ENCODE measurements at places on chromosomes 16 and 17. TPM values are rescaled to one million over a fixed set of nuclear protein-coding genes. Genes with fewer than 3 reads are reported as not detected.
A peak's percentile ranks its signal among the peaks of the same experiment; 100 is the strongest.

GRCh38 chr16:59295993-59296736 lies 562.0 kb upstream of the GOT2 start:
- DNase-seq = no peak

The GLIS2 gene
- not detected for polyA plus RNA-seq

GRCh38 chr17:50547035-50547735 lies at the start of gene SPATA20:
Gene SPATA20, plus strand, starts transcription at chr17:50547174. Its CDS starts 35 bp downstream, at chr17:50547209.
- peak; percentile 84 for DNase-seq

DNA sequence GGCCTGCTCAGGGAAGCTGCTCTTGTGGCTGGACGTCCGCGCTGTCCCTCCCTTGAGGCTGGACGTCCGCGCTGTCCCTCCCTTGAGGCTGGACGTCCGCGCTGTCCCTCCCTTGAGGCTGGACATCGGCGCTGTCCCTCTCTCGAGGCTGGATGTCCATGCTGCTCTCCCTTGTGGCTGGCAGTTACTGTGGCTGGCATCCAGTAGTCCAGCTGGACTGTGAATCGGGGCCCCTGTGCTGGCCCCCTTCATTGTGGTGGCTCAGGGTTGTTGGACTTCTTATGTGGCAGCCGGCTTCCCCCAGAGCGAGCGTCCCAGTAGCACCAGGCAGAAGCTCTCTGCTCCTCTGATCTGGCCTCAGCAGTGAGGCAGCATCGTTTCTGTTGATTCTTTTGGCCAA lies 141.5 kb downstream of the IRF8 start:
- DNase-seq = no peak

- DNase-seq = no peak
Measured at GRCh38 chr17:51015145-51015558, 105.5 kb downstream of the SPAG9 start.

DNA sequence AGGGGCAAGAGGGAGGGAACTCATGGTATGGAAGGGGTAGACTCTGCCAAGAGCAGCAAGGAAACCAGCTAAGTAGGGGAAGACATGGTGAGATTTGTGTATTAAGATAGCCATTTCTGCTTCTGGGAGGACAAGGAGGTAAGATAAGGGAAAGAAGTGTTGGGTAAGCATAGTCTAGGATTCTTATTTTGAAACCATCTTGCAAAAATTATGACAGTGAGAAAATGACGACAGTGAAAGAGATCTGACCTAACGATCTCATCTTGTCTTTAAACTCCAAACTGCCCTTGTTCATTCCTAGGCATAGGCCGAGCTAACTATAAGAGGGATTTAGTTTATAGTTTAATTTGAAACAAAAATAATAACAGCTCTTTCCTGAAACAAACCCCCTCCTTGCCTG lies 5.6 kb upstream of the RBL2 start:
- DNase-seq = no peak

Measured in CD4-positive, alpha-beta memory T cell (primary cell).